Chondrocyte (in vitro differentiated cells): ENCODE measurements at places on chromosomes 13 and 19.

DNA sequence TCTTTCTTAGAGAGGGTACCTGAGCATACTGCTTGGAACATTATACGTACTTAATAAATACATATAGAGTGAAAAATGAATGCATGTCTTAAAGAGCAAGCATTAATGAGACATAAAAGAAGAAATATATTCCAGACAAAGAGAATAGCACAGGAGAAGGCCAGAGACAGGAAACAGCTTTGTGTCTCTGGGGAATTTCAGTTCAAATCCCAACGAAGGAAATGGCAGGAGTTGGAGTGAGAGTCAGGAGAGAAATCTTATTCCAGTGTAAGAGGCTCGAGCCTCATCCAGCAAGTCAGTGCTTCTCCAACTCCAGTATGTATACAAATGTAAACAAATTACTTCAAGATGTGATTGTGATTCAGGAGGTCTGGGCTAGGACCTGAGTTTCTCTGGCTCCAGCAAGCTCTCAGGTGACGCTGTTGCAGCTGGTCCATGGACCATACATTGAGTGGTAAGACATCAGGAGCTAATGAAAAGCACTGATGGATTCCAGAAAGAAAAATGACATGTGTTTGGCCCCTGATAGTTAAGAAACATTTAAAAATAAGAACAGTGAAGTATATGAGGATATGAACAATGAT lies 108.2 kb downstream of the RAP2A start:
- no peak for DNase-seq

DNA sequence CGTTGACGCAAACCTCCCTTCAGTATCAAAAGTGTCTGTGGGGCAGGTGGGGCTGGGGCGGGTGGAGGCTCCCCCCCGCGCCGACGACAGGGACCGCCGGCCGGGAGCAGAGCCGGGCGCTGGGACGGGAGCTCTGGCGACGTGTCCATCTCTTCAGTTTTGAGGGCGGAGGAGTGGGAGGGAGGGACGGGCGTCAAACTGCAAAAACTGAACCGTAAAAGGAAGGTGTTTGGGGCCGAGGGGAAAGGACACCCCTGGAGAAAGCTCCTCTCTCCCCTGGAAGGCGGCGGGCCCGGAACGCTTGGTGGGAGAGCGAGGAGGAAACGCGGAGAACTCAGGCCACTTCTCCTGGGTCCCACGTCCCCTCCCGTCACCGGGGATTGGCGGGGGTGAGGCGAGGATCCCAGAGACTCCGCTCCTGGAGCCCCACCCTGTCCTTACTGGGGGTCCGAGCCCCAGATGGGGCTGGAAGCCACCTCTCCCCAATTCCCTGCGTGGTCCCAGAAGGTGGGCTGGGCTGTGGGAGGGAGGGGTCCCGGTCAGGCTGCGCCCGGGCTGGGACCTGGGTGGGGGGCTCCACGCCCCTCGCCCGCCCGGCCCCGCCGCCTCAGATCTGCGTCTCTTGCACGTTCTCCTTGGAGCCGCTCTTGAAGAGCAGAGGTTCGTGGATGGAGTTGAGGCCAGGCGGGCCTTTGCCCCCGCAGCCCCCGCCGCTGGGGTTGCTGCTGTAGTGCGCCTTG lies 3.4 kb upstream of the ASPDH start:
- DNase-seq, result peak; percentile 83

GRCh38 chr19:1168572-1169410 lies 5.3 kb downstream of the SBNO2 start:
- DNase-seq, result no peak

GRCh38 chr19:4878491-4878968 lies 11.1 kb upstream of the PLIN3 start:
- no peak for DNase-seq

DNA sequence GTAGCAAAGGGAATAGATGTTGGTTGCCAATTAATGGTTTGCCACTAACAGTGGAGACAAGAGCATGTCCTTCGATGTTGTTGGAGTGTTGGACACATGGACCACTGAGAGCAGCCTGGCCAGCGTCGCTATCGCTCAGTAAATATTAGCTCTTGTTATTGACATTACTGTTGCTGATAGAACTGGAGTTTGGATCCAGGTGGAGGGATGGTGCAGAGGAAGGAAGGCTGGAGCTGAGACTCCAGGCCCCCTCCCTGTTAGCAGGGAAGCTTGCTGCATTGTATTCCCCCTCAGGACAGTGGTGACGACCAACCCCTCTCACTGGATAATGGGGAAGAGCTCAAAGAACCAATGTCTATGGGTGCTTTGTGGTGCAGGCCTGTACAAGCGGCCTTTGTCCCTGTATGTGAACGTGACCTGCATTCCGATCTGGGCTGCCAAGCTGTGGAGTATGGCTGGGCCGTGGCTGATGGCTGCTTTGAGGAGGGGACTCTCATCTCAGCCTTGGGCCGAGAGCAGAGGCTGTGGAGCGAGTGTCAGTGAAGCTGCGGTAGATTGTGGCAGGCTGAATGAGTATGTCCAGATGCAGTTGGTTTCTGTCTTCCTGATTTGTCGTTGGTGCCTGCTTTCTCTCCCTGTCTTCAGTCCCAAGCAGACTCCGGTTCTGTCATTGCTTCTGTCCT lies 7.0 kb downstream of the CLASRP start:
- no peak for DNase-seq

GRCh38 chr19:49142866-49143335 lies 12.3 kb downstream of the HRC start:
- no peak for DNase-seq

DNA sequence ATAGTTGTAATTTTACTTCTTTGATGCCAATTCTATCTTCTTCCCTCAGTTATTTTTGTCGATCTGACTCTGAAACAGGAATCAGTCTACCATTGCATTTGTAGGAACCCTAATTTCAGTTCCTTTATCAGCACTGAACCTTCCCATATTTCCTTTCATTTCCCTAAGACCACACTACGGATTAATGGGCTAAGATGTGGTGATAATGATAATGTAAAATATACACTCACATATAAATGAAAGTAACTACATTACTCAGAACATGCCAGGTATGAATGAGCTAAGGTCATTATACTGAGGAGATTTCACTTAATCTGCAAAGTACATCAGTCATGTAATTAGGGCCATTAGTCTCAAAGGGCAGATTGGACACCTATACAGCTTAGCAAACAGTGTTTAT lies 60.2 kb upstream of the RFC3 start:
- no peak for DNase-seq

GRCh38 chr13:50387051-50387581 lies 371.9 kb downstream of the KCNRG start:
- DNase-seq, result no peak

- no peak for DNase-seq
Observed at GRCh38 chr13:50404116-50404515, 388.9 kb downstream of the KCNRG start.

GRCh38 chr13:102825921-102826706 lies 19.7 kb upstream of the ERCC5 start:
- DNase-seq, result no peak

DNA sequence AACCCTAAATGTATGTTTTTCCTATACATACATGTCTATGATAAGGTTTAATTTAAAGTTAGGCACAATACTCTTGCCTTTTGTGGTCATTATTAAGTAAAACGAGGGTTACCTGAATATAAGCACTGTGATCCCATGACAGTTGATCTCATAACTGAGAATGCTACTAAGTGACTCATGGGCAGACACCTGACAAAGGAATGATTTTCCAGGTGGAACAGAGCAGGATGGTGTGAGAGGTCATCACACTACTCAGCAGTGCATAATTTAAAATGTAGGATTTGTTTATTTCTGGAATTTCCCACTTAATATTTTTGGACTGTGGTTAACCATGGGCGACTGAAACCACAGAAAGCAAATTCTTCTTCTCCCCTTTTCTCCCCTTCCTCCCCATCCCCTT lies 178.9 kb downstream of the UGGT2 start:
- no peak for DNase-seq

DNA sequence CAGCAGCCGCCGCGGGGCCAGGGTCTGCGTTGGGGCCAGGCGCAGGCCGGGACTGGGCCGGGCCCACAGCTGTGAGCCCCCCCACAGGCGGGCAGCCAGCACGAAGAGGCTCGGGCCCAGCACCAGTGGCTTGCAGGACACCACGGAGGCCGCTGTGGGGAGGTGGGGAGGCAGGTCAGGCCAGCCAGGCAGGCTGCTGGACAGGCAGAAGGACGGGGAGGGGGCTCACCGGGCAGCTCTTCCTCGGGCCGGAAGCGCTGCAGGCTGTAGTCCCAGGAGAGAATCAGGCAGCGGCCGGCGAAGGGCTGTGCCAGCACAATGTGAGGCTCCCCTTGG lies 8.3 kb downstream of the LGI4 start:
- no peak for DNase-seq
